ENCODE measurements at places on chromosomes 5 and 9.

DNA sequence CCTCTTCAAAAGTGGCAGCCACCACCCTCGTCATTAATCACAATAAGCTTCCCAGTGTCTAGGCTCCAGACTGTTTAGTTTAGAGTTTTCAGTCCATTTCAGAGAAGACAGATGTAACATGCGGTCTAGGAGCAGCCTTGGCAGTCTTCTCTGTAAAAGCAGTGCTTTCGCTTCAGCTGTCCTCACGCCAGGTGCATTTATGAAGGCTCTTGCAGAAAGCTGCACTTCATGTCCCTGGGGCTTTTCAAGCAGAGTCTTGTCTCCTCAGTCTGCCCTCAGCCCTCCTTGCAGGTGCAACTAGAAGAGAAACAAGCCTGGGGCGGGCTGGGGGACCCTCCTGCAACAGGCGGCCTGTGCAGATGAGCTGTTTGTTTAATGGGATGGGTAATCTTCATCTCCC is 281.9 kb downstream of the DRD1 start:
- no peak for DNase-seq

GRCh38 chr5:176954050-176954449 is 52.5 kb downstream of the UIMC1 start:
- no peak for DNase-seq

GRCh38 chr5:35371951-35372426 is 141.7 kb upstream of the PRLR start:
- DNase-seq: no peak

GRCh38 chr9:104142799-104143549 is 48.9 kb downstream of the SMC2 start:
- DNase-seq: no peak

GRCh38 chr5:36060420-36060887 is 6.2 kb downstream of the UGT3A2 start:
- DNase-seq: no peak

All from activated T-cell treated with anti-CD3 and anti-CD28 coated beads for 24 hours (primary cell).